ENCODE measurements at places on chromosomes 3 and 15.
A peak's percentile ranks its signal among the peaks of the same experiment; 100 is the strongest.

DNA sequence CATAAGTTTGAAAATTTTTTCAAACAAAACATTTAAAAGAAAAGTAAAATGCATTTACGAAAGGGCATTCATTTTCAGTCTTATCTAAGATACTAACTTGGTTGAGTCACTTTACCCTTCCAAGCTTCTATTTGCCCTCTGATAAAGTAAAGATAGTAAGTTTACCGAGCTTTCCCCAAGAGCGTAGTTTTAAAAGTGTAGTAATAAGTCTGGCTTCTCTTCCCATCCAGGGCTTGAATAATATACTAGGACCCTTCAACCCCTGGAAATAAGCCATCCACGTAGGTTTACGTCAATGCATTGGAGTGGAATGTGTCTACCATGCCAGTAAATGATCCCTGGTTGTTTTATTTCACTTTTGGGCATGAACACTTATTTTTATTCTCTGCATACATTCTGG is 608.3 kb downstream of the NTRK3 start:
- DNase-seq = no peak

GRCh38 chr3:169458752-169459151 is 204.8 kb downstream of the MECOM start:
- no peak for DNase-seq

- peak; percentile 35 for DNase-seq
Measured at GRCh38 chr15:70531576-70531975, 231.8 kb downstream of the UACA start.

GRCh38 chr3:127006781-127007436 is 24.0 kb downstream of the PLXNA1 start:
- DNase-seq = no peak

GRCh38 chr15:92603743-92604470 is 51.7 kb downstream of the FAM174B start:
- no peak for DNase-seq

GRCh38 chr3:185713015-185713414 is 111.8 kb downstream of the IGF2BP2 start:
- DNase-seq = peak; percentile 27

GRCh38 chr3:99118381-99118780 is 216.9 kb upstream of the DCBLD2 start:
- no peak for DNase-seq

Measured in islet precursor cell (in vitro differentiated cells).